8988T (cell line): ENCODE measurements at places on chromosomes 5 and 9.

- no peak for DNase-seq
Measured at GRCh38 chr9:109476642-109477257, 21.4 kb downstream of the PTPN3 start.

DNA sequence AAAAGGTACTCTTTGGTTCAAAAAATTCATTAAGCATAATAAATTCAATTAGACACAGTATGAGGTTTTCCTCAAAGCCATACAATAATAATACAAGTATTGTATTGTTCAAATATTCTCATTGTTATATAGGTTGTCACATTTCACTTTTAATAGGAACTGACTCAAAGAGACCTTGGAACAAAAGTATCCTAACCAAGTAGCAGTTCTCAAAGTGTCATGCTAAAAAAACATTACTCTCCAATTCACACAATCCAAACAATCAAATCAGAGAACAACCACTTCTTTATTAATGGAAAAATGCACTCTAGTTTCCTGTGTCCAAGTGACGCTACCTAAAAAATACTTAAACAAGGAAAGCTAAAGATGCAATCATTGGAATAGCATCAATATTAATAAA, 115.4 kb downstream of the DENND1A start:
- no peak for DNase-seq

GRCh38 chr5:39452846-39453245, 28.1 kb upstream of the DAB2 start:
- DNase-seq: no peak

GRCh38 chr5:94173100-94173499, 431.7 kb upstream of the POU5F2 start:
- DNase-seq: no peak

GRCh38 chr5:135596157-135596763, 17.5 kb upstream of the CXCL14 start:
- DNase-seq: no peak

GRCh38 chr9:14186096-14186495, 127.8 kb downstream of the NFIB start:
- no peak for DNase-seq

DNA sequence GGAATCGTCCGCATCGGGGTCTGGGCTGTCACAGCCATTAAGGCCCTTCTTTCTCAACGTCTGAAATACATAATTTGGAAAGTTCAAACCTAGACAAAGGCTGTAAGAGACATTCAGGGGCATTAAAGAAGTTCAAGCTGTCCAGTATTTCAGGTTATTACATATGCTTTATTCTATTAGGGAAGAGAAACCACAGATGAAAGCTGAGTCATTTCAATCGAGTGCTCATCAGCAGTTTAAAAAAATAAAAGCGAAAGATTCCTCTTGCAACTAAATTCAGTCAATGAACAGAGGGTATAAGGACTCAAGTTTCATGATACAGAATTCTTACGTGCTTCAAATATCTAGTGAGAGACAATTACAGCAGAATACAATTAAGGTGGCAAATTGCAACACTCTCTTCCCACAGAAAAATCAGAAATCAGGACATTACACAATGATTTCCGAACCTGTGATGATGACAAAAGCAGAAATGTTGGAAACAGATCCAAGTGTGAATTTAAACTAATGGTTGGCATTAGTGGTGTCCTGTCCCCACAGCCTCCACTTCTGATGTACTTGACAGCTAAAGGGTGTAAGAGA, 121.6 kb downstream of the MEF2C start:
- no peak for DNase-seq

GRCh38 chr5:168039039-168039438, 252.4 kb upstream of the WWC1 start:
- no peak for DNase-seq

DNA sequence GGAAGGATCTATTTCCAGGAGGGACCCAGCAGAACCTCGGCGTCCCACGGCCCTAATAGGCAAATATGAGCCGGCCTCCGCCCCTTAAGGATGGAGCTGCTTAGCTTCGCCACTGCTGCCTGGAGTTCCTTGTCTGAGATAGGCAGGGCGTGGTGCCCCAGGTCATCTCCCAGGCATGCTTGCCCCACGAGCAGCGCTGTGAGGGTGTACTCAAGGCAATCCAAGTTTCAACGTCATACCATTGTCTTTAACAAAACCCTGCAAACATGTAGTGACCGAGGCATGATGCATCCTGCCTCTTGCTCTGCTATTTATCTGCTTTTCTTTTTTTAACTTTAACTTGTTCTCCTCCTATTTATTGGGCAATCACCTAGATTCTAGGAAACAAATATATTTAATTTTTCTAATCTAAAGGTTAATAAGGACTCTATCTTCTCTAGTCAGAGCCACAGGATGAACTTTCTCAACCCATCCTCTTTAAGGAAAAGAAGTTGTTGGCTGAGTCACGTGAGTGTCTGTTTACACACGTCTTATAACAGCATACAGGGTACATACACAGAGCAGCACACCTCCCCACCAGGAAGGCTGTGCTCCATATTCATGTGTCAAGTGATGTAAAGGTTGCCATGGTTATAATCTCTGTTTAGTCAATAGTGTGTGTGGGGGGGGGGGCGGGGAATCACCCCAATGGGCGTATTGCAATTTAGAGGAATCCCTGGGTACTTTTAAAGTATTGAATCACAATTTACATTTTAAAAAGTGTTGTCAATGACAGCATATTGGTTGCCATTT, 27.3 kb upstream of the ZSWIM6 start:
- DNase-seq: no peak

GRCh38 chr9:20353524-20353923, 268.8 kb downstream of the MLLT3 start:
- DNase-seq: no peak

GRCh38 chr5:176621661-176622079, 8.7 kb downstream of the SNCB start:
- DNase-seq: no peak

GRCh38 chr9:11872471-11872870, 820.7 kb upstream of the TYRP1 start:
- DNase-seq: no peak

DNA sequence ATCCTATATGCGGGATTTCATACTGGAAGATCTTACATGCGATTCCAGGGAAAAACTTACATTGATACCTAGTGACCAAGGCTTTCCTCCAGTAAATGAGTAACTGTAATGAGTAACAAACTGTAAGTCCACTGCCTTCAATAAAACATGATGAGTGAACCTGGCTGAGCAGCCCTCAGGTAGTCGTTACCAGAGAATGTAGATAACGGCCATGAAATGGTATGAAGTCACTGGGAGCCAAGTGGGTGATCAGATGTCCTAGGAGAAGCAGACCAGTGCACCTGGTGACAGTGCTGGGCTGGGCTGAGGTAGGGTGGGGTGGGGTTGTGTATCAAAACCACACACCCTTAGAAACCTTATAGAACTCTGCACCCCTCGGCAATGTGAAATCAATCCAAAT, 203.6 kb downstream of the ALDH1A1 start:
- no peak for DNase-seq

GRCh38 chr5:8944005-8944404, 601.9 kb downstream of the SEMA5A start:
- no peak for DNase-seq

- DNase-seq: no peak
Measured at GRCh38 chr9:97365634-97366033, 46.3 kb upstream of the TDRD7 start.

DNA sequence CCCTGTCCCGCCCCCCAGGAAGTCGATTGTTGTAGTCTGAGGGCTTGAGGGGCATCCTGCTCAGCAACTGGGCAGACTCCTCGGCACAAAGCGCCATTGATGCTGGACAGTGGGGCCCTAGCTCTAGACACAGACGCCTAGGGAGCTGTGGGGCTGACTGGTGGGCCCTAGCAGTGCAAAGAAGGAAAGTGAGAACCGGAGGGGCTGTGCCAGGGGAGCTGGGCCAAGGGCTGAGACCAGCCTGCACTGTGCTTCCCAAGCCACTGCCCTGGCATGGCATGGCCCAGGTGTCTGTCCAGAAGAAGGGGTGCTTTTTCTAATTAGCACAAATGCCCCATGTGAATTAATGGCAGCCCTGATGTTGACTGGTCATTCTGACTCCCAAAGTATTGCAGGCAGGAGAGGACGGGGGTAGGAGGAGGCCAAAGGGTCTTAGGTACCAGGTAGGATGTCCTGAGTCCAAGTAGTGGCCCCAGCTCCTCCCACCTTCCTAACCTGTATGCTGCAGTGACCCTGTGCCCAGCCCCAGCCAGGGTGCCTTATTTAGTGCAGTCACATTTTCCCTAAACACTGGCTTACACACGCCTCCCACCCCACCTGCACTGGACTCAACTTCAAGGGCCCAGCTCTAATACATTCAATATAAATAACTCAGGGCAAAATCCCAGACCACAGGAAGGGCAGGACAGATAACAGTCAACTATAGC, 15.9 kb downstream of the TCF7 start:
- DNase-seq: no peak

GRCh38 chr9:130448035-130448624, 3.4 kb downstream of the ASS1 start:
- no peak for DNase-seq

DNA sequence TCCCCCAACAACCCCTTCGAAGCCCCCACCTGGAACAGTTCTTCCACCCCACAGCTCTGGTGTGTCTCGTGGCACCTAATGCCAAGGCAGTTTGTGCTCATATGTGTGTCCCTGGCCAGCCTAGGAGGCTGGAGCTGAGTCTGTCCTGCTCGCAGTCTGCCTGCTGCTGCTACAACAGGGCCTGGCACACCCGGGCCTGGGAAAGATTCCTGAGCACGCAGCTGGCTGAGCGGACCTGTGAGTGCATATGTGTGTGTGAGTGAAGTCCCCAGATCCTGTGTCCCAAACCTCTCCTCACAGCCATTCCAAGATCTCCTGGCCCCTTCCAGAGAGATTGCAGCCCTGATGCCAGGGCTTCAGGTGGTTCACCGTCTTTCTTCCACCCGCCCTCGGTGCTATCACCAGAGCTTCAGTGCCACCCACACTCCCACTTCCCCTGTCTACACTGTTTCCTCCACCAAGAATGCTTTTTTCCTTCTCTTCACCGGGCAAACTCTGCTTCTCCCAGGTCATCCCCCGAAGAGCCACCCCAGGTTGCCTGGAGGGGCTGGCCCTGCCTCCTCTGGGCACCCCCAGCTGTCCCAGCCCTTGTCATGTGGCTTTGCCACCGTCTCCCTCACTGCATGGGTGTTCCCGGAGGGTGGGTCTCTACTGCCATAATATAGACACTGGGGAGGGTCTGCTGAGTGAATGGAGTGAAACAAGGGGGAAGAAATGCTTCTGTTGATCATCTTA, 28.4 kb downstream of the LMX1B start:
- no peak for DNase-seq

GRCh38 chr5:114612406-114612805, 250.5 kb downstream of the KCNN2 start:
- no peak for DNase-seq

DNA sequence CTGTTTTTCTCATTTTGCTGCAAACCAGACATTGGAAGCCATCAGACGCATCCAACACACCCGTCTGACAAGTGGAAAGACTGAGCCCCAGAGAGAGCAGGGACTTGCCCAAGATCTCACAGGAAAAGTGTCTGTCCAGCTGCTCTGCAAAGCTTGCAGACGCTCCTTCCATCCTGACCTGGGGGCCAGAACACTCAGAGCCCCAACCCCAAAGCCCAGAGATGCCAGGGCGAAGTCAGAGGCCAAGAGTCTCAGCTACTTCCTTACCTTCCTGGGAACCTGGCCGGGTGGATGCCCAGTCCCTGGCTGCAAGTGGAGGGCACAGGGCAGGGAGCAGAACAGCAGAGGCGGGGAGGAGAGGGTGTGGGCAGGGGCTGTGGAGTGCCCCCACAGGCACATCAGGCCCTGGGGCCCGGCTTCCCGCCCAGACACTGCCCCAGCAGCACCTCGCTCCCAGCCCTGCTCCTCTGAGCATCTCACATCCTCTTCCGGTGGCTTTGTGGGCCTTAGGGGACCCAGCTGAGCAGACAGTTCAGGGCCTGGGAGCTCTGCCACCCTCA, 9.7 kb upstream of the RALGDS start:
- DNase-seq: no peak

- DNase-seq: no peak
Measured at GRCh38 chr9:95307538-95307937, 10.0 kb downstream of the FANCC start.

GRCh38 chr5:67045816-67046740, 150.5 kb downstream of the CD180 start:
- no peak for DNase-seq

DNA sequence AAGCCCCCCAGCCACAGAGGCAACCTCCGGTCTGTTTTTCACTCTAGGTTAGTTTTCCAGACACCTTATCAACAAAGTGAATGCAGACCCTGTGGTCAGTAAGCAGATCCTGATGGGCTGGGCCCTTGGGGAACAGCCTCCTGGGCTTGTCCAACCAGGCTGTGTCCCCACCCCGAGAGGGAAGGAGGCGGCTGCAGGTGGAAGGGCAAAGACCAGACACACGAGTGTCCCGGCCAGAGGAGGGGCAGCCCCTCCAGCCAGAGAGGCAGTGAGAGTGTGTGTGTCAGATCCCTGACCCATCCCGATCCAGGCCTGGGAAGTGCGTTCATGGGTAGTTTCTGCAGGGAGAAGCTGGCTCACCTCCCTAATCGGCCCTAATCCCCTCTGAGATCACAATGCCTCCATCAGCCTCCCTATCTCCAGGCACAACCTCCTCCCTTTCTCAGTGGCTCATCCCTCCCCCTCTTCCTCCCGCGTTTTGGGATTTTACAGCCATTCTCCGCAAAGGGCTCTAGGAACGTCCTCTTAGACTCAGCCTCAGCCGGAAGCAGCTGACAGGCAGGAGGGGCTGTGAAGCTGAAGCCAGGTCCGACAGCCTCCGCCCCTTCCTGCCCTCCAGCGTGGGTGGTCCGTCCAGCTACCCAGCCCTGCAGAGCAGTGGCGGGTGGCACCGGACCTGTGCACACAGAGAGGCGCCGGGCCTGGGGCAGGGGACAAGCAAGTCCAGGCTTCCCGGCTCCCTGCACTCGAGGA, 9.7 kb downstream of the SLC12A7 start:
- no peak for DNase-seq

DNA sequence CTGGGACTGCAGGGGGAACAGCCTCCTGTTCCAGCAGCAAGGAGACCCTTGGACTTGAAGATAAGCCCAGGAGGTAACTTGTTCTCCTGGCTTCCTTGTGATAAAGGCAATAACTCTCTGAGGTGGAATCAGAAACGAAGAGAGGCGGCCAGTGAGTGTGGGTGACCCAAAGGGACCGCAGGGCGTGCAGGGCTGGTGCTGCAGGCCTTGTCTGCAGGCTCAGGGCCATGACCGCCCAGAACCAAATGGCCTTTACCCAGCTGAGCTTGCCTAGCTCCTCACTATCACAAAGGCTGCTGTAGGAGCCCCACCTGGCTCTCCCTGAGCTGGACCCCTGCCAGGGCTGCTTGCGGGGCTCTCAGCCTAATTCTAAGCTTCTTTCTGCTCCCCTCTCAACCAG, 72.5 kb downstream of the NDFIP1 start:
- DNase-seq: no peak

GRCh38 chr9:68913054-68913453, 100.9 kb downstream of the PRKACG start:
- DNase-seq: no peak

GRCh38 chr5:13664377-13664776, 280.1 kb downstream of the DNAH5 start:
- peak; percentile 43 for DNase-seq
